ENCODE measurements at places on chromosomes 12 and 14.

GRCh38 chr12:106249411-106250135 lies 1.8 kb upstream of the CKAP4 start:
- DNase-seq: no peak

- DNase-seq: no peak
These were observed 186.4 kb downstream of the MSRB3 start for GRCh38 chr12:65464930-65465329.

DNA sequence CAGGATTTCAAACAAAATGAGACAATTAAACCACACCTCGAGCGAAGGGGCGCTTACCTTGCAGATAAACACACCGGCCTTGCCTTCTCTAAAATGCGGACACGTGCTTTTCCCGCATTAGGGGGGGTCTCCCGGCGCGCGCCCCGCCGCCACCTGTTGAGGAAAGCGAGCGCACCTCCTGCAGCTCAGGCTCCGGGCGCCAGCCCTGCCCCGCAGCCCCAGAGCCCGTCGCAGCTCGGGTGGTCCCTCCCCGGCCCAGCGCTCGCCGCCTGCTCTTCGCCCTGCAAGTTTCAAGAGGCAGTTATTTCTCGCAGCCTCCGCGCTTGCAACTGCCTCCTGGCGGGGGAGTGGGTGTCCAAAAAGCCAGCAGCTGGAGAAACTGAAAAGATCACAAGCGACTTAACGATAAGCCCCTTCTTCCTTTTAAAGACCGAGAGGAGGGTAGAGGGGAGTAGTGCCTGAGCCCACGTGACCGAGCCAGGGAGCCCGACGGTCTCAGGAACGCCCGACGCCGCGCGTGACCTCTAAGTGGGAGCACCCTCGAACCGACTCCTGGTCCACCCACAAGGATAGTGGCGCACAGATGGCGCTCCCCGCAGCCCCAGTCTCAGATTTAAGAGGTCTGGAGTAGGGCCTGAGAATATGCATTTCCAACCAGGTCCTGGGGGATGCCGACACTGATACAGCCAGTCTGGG lies at the start of gene ESR2:
TSS of gene ESR2 (minus strand) at position 396 of the 696 bp plus-strand sequence. CDS start 11,386 bp downstream, outside the sequence.
- DNase-seq: peak; percentile 9

- DNase-seq: no peak
These were observed 94.7 kb downstream of the TMCC3 start for GRCh38 chr12:94555687-94556086.

- peak; percentile 78 for DNase-seq
These were observed 1.5 kb upstream of the SRRM4 start for GRCh38 chr12:118979763-118980406.

- DNase-seq: no peak
These were observed 4.3 kb downstream of the COQ10A start for GRCh38 chr12:56271031-56271430.

GRCh38 chr12:111602348-111602747 lies 3.2 kb upstream of the ATXN2 start:
- DNase-seq: no peak

- DNase-seq: no peak
These were observed 58.9 kb downstream of the DHRS2 start for GRCh38 chr14:23694949-23695663.

GRCh38 chr14:99513946-99514551 lies 32.8 kb downstream of the CCNK start:
- no peak for DNase-seq

DNA sequence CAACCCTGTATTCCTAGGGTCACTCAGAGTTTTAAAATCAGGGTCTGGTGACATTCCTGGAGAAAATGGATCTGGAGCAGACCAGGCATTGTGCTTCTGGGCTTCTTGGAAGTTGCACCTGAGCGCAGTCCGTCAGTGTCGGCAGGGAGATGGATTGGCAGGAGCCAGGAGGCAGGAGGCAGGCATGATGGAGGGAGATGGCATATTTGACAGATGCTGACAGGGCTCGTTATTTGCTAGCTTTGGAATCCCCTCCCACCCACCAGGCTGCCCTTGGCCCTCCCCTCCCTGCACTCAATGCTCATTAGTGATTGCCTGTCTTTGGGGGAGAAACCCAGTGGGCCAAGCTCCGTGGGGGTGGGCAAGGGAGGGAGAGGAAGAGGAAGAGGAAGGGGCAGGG lies 4.7 kb downstream of the CISTR start:
- DNase-seq: no peak

DNA sequence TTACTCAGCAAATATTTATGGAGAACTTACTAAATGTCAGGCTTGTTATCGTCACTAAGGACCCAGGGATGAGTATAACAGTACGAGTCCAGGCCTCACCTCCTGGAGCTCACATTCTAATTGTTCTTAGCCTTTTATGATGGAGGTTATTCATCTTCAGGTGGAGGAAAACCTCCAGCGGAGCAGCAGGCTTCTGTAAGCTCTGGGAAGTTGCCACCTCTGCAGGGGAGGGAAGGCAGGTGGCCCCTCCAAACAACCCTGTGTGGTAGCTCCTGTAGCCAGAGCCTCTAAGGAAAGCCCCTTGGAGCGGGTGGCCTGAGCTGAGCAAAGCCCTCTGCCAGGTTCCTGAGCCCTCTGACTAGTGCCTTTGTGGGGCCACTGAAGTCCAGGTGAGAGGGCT lies 104.1 kb downstream of the SMOC1 start:
- DNase-seq: no peak

- DNase-seq: no peak
These were observed 13.8 kb downstream of the GPR132 start for GRCh38 chr14:105051182-105052109.

DNA sequence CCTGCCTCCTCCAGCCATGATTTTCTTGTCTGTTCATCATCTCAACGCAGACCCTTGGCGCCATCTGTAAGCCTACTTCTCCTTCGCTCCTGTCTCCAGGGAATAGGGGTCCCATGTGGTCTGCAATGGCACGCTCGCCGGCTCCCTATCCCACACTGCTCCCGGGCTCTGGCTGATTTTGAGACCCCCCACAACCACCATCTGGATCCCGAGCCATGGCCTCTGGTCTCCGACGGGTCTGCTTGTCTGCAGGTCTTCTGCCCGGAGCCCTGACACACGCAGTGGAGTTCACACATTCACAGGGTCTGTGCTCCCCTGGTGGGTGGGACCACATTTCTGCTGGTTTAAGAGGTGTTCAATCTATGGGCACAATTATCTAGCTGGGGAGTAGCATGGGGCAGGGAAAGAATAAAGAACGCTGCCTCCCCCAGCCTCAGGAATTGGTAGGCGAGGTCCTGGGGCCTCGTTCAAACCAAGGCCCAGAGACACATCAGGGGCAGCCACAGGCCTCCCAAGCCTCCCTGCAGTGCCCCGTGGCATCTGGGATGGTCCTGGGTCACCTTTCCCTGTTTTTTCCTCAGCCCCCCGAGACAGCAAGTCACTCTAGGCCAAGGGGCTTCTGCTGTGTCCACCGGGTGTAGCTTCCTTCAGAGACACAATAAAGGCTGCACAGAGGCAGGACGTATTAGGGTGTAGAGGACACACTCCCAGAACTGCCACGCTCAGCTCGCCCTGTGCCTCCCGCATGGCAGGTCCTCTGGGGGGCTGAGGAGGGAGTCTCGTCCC lies 21.5 kb downstream of the FZD10 start:
- DNase-seq: no peak

DNA sequence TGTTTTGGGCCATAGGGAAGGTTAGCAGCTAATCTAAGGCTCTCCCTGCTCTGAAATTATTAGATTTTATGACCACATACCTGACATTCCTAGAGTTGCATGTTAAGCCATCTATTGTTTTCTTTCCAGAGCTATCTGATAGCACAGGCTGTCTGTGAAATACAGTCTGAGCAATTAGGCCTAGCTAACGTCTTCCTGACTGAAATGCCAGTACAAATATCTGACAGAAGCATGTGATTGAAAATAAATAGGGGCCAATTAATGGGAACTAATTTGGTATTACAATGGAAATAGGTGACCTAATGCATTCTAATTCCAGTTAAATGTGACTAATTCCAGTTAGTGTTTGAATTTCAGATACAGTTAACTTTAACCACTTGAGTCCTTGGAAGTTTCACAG lies 115.2 kb downstream of the C12orf75 start:
- DNase-seq: no peak

- no peak for DNase-seq
These were observed 190.4 kb upstream of the FAR2 start for GRCh38 chr12:28958553-28959195.

DNA sequence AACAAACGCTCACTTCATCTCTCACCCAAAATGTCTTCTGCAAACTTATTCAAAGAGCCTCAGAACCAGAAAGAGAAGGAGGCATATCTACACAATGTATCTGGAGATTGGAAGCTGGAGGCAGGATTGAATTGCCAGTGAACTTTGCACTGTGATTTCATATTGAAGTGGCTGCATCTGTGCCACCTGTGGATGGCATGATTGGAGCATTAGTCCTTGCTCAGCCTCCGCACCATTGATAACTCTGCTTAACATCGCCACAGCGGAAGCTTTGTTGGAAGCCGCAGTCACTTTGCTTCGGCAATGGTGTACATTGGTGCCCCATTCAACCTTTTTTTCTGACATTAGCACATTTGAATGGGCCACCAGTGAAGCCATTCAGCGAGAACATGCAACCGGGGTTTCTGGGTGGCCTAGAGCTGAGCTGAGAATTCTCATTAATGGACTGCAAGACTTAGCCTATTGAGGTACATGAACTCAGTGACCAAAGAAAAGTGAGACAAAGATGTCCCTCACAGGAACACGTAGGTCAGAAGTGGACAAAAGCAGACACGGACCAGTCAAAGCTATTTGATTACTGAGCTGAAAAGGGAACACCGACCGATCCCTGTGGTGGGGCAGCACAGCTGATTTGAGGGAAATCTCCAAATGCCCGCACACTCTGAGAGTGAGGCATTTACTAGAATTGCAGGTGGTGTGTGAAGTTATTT lies 130.4 kb downstream of the BRMS1L start:
- no peak for DNase-seq

DNA sequence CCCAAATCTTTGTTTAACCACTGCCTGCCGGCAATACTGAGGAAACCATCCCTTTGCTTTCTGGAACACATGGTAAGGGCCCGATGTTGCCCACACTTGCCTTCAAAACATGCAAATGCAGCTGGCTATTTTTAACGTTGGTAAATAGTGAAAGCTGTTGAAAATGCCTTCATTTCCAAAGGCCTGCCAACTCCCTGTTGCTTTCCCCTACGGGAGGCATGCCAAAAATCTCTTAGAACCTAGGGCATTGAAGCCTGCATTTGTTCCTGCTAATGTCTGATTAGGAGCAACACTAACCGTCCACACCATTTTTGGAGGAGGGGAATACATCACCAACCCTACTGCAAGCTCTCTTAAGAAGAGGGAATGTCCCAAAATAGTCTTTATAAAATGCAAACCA lies 152.6 kb upstream of the NOS1 start:
- no peak for DNase-seq

DNA sequence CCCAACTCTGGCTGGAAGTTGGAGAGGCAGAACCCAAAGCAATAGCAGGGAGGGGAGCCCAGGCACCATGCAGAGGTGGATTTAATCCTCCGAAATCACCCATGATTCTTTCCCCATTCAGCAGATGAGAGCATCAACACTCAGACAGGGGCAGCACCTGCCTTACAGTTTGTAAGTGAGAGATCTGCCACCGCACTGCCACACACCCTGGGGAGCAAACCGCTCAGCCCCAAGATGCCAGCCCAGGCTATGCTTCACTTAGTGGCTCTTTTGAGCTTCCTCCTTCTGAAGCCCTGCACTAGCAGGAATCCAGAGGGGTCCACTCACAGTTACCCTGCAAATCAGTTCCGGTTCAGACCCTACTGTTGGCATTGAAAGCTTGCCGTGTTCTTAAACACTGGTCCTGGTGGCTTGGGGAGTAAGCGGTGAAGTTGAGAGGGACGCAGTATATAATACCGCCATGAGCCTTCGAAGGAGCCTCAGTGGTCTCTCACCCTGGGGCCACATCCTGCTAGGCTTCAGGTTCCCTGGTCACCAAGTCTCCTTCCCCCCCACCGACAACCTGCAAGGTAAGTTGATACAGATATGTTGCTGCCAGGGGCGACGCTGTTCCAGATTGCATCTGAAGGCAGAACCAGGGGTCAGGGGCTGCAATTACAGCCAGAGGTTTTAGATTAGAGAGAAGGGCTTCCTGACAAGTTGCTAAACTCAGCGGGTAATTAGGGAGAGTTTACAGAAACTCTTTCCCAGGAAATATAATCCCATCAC lies 72.0 kb upstream of the CCND2 start:
- DNase-seq: no peak

- no peak for DNase-seq
These were observed 270.7 kb upstream of the DIO3 start for GRCh38 chr14:101290611-101291010.

DNA sequence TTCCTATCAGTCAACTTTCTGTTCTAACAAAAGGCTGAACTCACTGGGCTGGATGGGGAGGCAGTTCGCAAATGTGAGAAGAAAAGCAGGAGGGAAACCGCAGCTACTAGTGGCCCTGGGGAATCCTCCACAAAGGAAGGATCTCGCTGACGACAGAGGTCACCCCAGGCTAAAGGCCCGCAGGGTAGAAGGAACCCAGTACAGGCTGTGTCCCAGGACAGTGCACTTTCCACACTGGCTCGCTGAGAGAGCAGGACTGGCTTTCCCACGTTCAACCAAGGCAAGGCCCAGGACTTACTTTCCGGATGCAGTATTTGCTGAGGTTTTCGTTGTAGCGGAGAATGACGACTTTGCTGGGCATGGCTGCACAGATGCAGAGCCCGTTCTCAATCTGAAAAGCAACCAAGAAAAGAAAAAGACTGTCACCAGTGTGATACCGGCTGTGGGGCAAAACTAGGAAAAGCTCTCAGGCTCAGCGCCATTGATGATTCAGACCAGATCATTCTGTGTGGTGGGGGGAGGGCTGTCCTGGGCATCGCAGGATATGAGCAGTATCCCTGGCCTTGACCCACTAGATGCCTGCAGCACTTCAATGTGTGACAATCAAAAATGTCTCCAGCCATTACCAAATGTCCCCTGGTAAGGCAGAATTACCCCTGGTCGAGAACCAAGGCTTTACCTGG lies 36.3 kb downstream of the PRKAB1 start:
- DNase-seq: no peak

GRCh38 chr14:88379706-88380343 lies 5.6 kb upstream of the SPATA7 start:
- DNase-seq: peak; percentile 31

DNA sequence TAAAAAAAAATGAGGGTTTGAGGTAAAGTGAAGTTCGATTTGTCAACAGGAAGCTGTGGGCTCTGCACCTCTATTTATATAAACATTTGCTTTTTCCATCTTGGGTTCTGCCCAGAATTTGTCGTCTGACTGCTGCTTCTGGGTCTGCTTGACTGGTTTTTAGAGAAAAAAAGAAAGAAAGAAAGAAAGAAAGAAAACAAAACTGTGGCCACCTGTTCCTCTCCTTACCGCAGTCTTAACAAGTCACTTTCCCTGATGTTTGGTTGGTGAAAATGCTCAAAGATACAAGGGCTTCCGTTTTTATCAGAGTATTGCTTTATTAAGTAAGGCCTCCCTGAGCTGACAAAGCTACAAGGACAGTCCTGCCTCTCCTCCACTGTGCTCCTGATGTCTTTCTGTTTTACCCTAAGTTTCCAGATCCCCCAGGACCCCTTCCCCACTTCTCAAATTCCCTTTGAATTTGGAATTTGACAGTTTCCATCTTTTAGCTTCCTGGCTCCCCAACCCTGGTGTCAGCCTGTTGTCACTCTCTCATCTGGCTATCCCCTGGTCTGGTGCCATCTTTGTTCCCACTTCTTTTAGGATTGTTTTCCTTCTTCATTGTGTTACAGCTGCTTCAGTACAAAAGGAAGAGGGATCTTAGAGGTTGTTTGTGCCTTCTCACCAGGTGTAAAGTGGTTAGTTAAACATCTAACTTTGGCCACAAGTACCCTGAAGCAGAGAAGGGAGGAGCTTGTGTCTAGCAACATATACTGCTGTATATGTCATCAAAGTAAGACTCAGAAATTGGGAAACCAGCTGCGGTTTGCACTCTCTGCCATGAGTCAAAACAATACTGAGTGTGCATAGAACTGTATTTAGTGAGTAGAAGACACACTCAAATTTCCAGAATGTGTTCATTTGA lies 18.0 kb downstream of the MFAP5 start:
- DNase-seq: no peak

Data from SHP77 (cell line).